NCI-H524 treated with DMSO at 0.1 percent for 48 hours (cell line): ENCODE measurements at places on chromosomes 7 and 10.

DNA sequence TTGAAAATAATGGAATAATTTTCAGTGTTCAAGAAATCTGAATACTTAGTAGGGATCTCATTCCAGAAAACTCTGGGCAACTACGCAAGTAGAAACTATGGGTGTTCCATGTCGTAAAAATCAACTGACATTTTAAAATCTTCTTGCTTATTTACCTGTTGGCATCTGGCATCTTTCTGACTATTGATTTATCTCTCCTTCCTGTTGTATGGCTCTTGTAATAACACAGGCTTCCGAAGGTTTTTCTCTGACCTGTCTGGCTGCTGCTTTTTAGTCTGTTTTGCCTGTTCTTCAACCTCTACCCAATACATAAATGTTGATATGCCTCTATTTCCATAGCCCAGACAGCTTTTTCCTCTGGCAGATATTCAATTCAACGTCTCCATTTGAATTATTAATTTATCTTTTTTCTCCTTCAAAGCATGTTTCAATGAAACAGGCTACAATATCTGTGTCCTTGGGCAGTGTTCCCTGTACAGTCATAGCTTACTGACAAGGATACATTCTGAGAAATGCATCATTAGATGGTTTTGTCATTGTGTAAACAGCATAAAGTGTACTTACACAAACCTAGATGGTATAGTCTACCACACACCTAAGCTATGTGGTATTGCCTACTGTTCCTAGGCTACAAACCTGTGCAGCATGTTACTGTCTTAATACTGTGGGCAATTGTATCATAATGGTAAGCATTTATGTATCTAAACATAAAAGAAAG is 105.9 kb upstream of the ETV1 start:
- no peak for DNase-seq

DNA sequence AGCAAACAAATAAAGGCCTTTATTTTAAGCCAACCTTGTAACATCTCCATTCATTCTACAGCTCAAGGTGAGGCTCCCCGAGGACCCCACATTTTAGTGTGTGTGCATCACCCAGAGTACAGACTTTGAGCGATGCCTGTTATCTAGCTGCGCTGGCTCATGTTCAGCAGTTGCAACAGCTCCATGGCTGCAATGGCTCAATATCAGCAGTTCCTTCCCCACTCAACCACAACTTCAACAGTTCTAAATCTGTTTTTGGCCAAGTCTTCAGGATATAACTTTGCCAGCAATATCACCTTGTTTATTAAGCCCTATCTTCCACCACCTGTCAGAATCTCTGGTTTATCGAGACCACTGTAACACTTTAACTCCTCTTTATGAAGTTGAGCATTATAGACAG is 95.8 kb downstream of the WNT2 start:
- no peak for DNase-seq

GRCh38 chr10:30683496-30683895 is 53.9 kb upstream of the LYZL2 start:
- no peak for DNase-seq

DNA sequence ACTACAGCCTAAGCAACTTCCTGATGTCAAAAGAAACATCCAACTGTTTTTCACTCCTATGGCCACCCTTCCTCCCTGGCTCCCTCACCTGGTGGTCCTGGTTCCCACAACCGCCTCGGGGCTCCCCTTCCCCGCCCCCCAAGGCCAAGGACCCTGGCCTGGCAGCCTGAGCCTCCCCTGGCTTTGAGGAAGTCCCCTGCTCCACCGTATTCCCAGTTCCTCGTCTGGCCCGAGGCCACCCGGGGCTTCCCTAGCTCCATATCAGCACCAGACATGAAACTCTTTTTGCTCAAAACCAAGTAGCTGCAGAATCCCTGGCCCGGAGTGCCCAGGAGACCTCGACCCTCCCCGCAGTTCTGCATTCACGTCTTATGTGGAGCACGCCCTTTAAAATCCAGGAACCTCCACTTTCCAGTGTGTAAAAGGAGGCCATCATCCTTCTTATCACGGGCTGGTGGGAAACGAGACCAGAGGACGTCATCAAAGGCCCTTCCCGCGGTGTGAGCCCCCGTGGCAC is 82.9 kb downstream of the PRKAG2 start:
- DNase-seq = no peak

GRCh38 chr10:48580236-48580635 is 24.6 kb downstream of the ARHGAP22 start:
- no peak for DNase-seq

DNA sequence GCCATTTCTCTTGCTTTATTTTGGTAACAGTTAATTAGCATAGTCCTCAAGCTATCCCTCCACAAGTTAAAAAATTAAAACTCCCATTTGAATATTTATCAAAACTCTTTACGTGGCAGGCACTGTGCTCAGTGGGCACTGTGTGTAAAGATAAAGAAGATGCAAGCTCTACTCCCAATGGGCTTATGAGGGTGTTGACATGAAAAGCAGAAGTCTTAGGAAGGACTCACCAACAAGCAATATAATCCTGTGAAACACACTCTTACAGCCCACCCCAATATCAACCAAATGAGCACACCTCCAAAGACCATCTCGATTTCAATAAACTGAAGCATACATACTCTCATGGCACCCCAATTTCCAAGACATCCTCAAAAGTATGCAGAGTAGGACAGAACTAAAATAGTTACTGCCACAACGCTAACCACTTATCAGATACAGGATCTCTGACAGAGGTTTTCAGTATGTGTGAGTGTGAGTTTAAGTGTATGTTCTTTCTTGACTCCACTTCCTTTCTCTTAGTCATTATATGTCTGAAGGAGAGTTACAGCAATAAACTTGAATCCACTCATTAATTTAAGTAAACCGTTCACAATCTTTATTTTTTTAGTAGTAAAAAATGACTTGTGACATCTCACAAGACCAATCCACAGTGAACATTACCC is 120.0 kb downstream of the PDE1C start:
- DNase-seq = no peak

DNA sequence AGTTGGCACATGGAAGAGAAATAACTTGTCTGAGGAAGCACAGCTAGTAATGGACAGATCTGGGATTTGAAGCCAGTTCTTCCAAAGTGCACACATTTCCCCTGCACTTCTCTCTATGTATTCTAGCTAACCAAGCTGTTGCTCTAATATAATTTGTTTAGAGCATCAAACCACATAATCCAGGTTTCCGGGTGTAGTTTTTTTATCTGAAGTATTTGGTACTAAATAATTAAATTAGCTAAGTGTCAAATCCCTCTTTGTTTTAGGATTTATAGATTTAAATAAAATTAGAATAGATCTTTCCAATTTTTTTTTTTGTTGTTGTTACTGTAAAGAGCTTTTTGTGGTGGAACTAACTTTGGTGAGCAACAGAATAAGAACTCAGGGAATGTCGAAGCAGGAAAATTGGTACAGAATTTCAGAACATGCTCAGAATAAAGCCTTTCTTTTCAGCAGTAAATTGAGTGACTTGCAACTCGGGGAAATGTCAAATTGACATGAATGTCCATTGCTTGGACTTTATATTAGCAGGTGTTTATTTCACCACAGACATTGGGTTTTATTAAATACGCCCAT is 33.7 kb downstream of the CAMK1D start:
- no peak for DNase-seq

GRCh38 chr7:12712236-12712635 is 24.8 kb downstream of the ARL4A start:
- no peak for DNase-seq

- DNase-seq = no peak
Observed at GRCh38 chr7:44448922-44449583, 41.4 kb downstream of the NUDCD3 start.

- DNase-seq = no peak
Observed at GRCh38 chr10:33594475-33594874, 260.0 kb upstream of the NRP1 start.
